ENCODE measurements at places on chromosomes 2 and 18.

DNA sequence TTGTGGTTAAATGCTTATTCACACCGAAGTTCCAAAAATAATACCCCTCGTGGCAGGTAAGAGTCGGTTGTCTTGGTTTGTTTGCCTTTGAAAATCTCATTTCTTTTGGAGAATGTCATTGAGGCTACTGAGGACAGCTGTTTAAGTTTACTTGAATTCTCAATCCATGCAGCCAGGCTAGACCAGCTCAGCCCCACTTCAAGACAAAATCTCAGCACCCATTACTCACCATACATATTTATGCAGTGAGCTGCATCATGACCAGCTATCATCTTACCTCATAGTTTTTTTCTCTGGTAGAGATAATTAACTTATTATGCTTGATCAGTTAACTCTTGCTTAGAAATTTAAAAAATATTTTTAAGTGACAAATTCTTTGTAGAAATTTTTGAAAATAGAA is 115.9 kb downstream of the HAUS1 start:
- DNase-seq: peak; percentile 77

DNA sequence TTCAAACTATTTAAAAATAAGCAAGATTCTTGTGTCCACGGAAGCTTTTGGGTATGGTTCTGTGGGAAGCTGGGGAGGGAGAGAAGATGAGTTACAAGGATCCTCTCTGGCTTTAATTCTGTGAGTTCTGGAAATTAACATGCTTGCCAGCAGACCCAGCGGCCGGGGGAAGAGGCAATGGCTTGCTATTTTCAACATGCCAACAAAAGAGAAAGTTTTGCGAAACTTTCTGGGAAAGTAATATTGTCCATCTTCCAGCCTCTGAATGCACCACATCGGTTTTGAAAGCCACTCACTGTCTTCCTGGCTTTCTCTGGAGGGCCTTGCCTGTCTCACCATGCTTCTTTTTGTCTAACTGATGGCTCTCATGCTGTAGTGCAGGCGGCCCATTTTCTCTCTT is 85.7 kb downstream of the EN1 start:
- no peak for DNase-seq

GRCh38 chr2:236170590-236171165 is 2.5 kb upstream of the GBX2 start:
- DNase-seq: no peak

- peak; percentile 42 for DNase-seq
Measured at GRCh38 chr2:208042041-208042440, 16.7 kb upstream of the PLEKHM3 start.

- no peak for DNase-seq
Measured at GRCh38 chr2:90069290-90069894, 1377.9 kb downstream of the RPIA start.

DNA sequence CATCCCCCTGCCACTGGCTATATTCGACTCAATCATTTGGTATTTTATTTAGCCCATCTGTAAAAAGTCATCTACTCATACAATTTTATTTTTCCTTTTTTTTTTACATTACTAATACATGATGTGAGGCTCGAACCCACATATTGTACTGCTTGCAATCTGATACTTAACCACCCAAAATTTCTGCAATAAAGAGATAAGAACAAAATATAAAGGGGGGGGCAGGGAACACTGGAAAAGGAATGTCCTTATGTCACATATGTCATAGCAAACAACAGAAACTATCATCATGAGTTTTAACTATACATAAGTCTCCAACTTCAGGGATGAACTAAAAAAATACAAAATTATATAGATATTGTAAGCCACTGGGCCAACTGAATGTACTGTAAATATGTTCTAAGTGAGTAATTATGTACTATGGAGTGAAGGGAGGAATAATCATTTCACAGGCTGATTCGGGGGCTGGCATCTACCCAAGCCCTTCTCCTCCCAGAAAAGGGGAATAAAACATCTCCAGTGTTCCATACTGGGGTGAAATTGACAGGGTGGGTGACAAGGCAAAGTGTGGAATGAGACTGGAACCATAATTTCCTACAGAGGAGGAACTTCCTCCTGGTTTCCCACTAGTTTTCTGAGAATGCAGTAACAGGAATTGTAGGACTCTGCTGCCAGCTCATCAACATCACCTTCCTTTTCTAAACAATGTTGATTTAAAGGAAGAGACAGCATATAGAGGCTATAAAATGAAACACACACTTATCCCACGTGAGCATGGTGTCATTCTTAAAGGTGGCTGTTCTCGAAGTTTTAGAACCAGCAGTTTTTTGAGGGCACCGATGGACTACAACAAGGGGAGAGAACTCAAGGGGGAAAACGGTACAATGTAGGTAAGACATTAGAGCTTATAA is 79.5 kb downstream of the FARSB start:
- DNase-seq: no peak

- peak; percentile 11 for DNase-seq
Measured at GRCh38 chr18:1015777-1016176, 111.1 kb downstream of the ADCYAP1 start.

DNA sequence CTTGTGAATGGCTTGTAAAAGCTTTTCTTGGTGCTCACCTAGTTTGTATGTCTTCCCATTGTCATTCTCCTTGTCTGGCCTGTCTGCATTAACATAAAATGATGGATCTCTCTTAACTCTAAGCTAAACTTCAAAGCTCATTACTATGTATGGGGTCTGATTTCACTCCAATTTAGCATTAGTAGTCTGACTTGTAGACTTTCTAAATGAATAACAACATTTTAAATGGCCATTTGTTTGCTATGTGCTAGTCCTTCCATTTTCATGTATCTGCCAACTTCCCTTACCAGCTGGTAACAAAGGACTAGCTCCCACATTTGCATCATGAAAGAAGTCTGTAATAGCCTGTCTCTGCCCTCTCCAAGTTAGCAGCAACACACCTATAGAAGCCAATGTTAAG is 324.2 kb upstream of the RGPD4 start:
- no peak for DNase-seq

DNA sequence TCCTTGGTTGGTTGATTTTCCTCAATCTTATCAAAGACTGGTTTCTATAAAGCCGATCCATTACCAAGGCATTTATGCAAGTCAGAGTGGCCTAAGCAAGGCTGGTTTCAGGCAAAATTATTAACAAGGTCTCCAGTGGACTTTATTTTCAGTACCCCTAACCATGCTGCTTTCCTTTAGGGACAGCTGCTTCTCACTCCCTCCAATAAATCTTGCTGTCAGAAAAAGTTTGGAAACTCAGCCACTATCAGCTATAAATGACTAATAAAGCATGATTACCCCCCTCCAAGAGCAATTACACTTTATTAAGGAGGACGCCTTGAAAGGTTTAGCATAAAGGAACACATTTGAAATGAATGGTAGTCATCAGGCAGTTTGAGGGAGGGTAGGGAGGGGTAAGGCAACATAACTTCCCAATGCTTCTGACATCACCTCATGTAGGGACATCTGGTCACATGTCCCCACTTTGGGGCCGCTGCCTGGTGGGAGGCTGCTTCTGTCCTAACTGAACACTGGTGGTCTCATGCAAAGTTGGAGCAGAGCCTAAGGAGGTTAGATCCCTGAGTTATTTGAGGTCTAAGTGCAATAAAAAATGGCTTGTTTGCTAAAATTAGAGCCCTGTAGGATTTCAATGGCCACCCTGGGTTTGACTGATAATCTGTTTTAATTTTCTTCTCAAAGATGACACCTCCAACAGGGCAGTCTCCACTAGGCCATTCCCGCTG is 58.0 kb upstream of the TMEM178A start:
- DNase-seq: no peak

GRCh38 chr2:134391751-134392160 is 137.9 kb downstream of the MGAT5 start:
- no peak for DNase-seq

DNA sequence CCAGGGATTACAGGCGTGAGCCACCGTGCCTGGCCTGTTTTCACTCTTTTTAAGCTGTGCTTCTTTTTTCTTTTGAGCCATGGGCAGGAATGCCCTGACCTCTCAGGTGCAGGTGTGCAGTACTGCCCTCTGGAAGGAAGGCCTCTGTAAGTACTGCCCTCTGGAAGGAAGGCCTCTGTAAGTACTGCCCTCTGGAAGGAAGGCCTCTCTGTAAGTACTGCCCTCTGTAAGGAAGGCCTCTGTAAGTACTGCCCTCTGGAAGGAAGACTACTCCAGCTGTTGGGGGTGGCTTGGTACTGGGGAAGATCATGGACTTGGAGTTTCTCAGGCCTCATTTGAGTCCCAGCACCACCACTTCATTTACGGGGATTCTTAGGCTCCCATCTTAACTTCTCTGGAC is 248.5 kb upstream of the ID2 start:
- DNase-seq: no peak

DNA sequence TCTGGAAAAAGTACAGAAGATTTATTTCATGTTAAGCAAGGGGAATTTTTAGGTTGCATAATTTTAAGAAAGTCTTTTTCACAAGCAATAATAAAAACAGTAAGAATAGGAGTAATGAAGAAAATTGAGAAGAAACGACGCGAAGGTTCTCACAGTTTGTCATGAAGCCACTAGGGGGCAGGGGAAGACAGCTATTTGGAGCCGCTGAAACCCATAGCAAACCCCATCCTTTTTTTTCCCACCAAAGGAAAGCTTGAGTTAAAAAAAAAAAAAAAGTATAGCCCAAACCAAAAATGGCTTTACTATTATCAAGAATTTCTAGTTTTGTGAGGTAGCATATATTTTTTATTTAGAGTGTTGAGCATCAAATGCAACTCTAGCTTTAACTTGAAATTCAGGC is 300.9 kb downstream of the PHLPP1 start:
- peak; percentile 58 for DNase-seq

- no peak for DNase-seq
Measured at GRCh38 chr2:187187519-187187918, 260.5 kb downstream of the CALCRL start.

DNA sequence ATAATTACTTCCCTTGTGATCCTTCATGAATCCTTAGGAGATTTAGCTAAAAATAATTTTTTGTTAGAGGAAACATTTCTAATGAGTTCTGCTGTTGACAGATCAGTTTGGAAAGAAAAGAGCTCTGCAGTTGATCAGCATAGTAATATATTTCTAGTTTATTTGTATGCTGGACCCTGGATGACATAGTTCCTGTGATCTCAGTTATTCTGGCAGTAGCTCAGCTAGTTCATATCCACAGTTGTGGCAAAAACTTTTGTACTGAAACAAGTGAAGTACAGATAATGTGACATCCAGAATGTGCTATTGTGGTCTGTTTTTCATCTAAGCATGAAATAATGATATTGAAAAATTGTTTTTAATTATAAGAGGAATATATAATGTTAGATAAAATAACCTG is 33.7 kb downstream of the ABI2 start:
- DNase-seq: no peak

DNA sequence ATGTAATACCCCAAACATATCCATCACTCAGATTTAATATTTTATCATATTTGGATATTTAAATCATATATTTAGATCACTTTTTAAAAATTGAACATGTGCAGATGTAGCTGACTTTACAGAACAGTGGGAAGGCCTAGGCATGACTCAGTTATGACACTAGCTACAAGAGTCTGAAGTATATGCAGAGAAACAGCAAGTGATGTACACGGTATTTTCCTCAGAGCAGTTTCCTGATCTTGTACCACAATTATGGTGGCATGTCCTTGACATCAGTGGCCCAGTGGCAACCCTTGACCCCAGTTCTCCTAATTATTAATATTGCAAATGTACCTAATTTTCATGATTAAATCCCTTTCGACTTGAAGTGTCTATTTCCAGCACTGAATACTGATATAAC is 28.2 kb downstream of the CDKL4 start:
- no peak for DNase-seq

- peak; percentile 62 for DNase-seq
Measured at GRCh38 chr18:56575819-56576663, 62.4 kb downstream of the TXNL1 start.

- DNase-seq: peak; percentile 71
Measured at GRCh38 chr2:138395565-138396306, 105.8 kb upstream of the SPOPL start.

GRCh38 chr18:49621301-49621700 is 59.4 kb downstream of the LIPG start:
- no peak for DNase-seq

DNA sequence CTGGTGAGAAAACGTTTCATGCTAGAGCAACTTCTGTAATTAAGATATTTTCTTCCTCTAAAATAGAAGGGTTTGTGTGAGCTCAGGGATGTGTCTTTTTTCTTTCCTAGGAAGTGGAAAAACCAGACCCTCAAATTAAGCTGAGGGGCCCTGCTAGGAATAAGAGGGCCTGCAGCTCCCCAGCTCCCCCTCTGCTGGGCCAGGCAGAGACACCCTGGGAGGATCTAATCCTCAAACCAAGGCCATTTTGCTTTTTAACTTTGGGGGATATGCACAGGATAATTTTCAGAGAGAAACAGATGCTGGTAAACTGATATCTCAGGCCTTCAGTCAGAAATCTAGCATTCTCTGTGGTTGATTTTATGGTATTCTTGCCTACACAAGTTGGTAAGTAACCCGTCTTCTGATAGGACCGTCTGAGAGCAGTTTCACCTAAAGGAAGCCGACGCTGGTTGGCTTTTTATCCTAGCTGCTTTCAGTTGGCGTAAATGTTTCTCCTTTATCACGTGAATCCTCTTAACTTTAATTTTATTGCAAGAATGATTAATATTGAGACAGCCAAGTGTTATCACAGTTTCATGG is 34.8 kb downstream of the SNTG2 start:
- no peak for DNase-seq

- peak; percentile 73 for DNase-seq
Measured at GRCh38 chr2:37698931-37699481, 27.6 kb upstream of the CDC42EP3 start.

DNA sequence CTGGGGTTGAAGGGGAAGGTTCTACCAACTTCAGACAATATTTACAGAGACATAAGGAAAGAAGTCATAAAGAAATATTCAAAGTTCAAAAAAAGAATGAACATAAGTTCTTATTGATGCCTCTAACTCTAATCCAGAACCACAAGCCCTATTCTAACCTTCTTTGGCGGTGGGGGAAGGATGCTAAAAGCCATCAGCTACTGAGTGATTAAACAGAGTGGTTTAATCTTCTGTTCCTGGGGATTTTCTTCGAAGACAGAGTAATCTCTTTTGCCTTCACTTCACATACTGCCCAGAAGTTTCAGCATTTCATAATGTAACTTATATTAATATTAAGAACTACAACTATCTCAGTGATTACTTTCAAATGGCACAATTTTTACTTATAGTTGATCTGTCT is 51.2 kb upstream of the TXNDC2 start:
- DNase-seq: no peak

DNA sequence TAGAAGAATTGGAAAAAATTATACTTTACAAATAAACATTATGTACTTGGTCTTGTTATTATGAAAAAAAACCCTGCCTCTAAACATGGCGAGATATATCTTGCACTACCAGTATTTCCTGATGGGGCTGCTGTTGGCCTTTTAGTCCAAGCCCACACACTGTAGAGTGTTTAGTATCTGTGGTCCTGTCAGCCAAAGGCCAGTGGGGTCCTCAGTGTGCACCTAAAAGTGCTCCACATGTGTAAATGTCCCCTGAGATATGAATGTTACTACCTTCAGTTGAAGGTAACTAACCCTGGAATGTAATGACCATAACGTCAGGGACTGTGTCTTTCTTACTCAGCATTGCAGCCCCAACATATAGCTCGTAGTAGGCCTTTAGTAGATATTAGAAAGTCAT is 71.1 kb upstream of the HK2 start:
- DNase-seq: no peak

Data from EL (cell line).